ENCODE measurements at places on chromosomes 6 and 20.

GRCh38 chr6:75065523-75065922 lies 140.3 kb downstream of the COL12A1 start:
- DNase-seq = no peak

DNA sequence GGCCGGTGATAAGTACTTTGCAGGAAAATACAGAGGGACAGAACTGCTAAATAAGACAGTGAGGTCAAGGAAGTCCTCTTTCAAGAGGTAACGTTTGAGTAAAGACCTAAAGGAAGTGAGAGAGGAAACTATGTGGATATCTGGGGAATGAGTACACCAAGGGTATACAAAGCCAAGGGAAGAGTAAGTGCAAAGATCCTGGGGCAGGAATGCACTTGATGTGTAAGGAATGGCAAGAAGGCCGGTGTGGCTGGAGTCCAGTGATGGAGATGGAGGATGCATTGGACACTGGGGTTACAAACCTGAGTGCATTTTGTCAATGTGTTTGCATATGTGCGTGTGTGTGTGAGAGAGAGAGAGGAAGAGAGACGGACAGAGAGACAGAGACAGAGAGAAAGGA lies 32.1 kb upstream of the TGM2 start:
- DNase-seq = no peak

DNA sequence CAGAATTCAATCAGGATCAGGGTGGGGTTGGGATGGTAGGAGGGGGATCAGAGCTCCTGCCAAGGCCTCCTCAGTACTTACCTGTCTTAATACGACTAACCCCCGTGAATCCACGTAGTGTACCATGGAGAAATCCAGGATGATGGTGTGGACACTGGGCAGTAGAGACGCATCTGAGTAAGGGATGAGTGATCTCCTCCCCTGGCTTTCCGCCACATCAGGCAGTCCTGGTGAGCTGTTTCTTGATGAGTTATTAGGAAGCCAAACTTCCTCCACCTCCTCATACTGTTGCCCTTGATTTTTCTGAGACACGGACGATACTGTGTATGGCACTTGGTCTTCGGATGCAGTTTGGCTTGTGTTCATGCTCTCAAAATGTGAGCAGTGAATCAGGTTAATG lies 34.2 kb upstream of the SRPK1 start:
- DNase-seq = no peak

- DNase-seq = no peak
These were observed 12.4 kb downstream of the LY86 start for GRCh38 chr6:6600875-6601274.

DNA sequence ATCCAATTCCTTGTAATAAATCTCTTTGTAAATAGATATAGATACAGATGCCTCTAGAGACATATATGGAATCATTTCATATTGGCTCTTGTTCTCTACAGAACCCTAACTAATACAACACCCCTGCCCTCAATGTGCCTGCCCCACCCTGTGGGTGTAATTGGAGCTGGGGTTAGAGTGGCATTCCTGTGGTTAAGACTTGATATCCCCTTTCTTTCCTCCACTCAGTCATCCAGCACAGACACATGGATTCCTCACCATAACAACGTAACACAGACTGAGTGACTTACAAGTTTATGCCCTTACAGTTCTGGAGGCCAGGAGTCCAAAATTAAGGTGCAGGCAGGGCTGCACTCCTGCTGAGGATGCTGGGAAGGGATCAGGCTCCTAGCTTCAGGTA lies 42.8 kb downstream of the C6orf118 start:
- no peak for DNase-seq

DNA sequence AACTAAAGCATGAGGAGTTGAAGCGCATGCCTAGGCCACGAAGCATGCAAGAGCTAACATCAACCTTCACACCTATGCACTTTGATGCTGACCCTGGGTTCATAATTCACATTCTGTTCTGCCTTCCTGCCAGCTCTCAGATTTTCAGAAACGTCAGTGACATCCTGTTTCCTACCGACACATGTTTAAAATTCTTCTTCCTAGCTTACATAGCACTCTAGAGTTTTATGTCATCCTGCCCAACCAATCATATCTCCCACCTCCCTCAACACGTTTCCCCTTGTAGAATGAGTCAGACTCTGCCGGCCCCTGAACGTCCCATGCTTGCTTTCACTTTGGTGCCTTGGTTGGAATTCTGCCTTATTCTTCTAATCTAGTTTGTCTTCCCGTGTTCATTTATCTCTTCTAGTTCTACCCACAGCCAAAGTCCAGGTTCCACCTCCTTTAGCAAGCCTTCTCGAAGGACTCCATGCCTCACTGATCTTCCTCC lies 97.2 kb upstream of the MAP7 start:
- DNase-seq = peak; percentile 78

DNA sequence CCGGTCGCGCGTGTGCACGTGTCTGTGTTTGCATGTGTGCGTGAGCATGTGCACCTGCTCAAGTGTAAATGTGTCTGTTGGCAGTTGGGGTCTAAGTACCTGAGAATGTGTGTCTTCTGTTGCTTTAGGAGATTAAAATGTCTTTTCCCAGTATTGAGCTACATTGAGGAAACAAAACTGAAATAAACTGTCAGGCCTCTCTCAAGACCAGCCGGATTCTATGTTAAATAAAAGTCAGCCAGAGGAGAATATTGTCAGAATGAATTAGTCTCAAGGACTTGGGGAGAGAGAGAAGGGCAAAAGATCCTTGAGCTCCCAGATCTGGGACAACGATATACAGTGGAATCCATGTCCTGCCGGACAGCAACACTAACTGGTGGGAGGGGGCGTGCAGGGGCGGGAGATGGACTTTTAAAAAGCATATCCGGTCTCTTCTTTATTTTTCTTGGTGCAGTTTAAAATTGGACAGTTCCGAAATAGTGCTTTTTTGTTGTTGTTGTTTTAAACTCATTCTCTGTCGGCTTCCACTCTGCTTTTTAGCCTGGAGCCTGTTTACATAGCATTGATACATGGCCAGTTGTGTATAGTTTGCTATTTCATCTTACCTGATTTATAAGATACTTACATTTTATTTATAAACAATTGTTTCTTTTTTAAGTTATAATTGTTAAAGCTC lies 3.3 kb upstream of the TBX18 start:
- no peak for DNase-seq

GRCh38 chr6:133835901-133836300 lies 53.0 kb upstream of the TCF21 start:
- no peak for DNase-seq

GRCh38 chr6:139311831-139312230 lies 20.0 kb upstream of the TXLNB start:
- DNase-seq = no peak

GRCh38 chr20:45387274-45387673 lies 9.1 kb upstream of the TP53TG5 start:
- no peak for DNase-seq

- DNase-seq = no peak
These were observed 39.7 kb downstream of the TMEM181 start for GRCh38 chr6:158599635-158600034.

DNA sequence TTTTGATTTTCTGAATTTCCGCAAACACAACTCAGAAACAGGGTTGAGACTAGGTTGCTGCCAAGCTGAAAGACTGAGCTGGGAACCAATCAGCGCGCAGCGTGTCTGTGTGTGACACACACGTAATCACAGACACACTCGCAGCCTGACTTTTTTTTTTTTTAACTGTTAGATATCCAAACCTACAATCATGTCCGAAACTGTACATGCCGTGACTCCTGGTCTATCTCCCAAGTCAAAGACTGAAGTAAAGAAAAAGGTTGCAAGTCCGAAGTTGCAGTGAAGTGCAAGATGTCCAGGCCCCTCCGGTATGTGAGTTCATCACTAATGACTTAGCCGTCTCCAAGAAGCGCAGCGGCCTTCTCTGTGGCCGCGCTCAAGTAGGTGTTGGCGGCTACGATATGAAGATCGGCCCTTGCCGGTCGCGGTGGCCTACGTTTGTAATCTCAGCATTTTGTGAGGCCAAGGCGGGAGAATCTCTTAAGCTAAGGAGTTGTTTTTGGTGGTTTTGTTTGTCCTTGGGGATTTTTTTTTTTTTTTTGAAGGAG lies 108.2 kb downstream of the HFE start:
- DNase-seq = peak; percentile 92

DNA sequence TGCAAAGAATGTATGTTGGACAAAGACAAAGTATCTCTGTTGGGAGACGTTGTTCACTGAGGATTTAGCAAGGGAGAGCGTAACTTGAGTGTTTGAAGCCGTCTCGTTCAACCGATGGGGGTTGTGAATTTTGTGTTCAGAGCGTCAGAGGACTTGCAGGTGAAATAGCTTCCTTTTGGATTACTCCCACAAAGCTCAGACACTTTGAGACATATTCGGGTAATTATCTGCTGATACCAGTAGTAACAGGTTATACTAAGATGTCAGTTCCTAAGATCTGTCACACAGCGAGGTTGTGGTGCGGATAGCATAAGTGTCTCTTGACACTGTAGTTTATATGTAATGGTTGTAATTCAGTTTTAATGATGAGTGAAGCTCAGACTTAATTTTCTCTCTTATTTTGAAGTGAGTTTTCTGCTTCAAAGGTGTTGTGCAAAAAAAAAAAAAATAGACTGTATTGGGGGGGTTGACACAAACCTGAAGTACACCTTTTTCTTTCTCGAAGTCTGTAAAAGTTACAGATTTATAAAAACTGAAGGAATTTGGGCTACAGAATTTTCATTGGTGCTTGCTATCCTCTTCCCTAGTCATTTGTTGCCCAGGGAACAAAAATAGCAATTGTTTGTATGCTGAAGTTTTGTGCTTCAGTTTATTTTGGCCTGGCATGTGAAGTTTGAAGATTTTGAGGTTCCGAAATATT lies 1.7 kb downstream of the ASXL1 start:
- peak; percentile 32 for DNase-seq

GRCh38 chr20:38804682-38805501 lies 605 bp upstream of the PPP1R16B start:
- peak; percentile 92 for DNase-seq

DNA sequence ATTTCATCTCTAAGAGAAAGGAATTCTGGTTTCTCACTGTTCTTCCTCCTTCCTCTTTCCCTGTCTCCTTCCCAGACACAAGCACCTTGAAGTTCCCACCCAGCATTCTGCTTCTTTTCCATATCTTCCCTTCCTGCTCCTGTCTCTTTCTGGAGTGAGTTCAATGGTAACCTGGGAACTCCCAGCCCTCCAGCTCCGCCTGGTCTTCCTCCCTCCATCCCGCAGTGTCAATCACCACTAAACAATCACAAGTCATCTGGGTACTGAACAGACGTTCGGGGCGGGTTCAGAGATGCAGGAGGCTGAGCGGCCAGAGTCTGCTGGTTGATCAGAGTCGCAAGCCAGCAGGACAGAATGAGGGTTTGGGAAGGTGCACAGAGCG lies 7.7 kb downstream of the TTBK1 start:
- no peak for DNase-seq

GRCh38 chr6:139483079-139483478 lies 108.6 kb upstream of the CITED2 start:
- no peak for DNase-seq

- no peak for DNase-seq
These were observed 141.9 kb upstream of the SNX9 start for GRCh38 chr6:157681041-157681650.

DNA sequence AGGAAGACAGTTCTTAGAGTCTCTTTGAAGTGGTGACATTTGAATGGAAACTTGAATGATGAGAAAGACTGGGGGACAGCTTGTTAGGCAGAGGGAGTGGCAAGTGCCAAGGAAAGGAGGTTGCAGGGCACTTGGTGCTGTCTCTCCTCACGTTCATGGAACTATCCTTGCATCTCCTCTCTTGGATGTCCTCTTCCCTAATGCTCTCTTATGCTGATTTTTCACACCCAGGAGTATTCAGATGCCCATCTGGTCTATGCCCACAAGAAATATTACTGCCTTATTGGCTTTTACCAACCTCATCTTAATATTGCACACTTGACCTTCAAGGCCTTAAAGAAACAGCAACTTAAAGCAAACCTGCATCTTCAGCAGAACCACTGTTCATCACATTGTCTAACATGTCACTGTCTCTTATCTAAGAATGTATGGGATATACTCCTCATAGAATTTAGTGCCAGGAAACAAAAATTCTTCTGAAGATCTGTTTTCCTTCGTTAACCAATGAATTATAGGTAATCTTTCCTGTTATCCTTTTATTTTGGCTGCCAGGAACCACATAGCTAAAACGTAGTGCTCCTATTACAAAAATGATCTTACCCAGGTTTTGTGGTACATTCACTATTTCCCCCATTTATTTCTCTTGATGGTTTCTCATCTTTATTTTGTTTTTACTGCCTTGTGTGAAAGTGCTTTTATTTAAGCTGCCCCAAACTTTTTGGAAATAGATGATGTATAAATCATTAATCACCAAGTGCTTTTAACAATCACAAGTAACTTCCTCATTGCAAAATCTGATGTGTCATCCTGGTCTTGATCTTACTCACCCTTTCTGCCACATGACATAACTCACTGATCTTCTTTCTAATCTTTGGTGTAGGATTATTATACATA lies 12.8 kb downstream of the RGS17 start:
- DNase-seq = no peak

DNA sequence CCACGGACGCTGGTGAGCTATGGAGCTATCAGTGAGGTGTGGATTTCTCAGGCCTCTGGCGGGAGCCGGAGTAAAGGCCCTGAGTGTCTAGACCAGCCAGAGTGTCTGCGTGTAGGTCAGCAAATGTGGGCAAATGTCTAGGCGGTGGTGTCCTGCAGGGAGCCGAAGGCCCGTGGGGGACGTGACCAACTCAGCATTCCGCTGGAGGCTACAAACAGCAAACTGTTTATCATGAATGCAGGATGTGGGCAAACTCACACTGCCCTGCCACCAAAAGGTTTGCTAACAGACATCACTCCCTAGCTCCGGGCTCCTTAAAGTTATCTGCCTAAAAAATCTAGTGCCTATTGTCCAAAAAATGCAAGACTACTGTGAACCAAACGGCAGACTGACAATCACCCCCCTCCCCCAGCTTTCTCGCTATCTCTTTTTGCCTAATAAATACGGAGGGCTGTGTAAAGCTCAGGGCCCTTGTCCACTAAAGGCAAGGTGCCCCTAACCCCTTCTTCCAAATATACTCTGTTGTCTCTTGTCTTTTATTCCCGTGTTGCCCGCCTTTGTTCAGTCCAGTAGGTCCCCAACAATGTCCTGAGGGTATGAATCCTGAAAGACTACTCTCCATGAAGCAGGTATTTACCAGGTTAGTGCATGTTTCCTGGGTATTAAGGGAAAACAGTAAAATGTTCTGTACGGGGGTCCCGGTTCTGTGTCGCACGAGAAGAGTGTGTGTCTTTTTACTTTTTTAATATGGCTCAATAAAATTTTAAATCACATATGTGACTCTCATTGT lies 29.0 kb upstream of the AFDN start:
- DNase-seq = no peak

- no peak for DNase-seq
These were observed 35.4 kb downstream of the NINL start for GRCh38 chr20:25549843-25550477.

GRCh38 chr6:139308936-139309603 lies 17.3 kb upstream of the TXLNB start:
- no peak for DNase-seq

DNA sequence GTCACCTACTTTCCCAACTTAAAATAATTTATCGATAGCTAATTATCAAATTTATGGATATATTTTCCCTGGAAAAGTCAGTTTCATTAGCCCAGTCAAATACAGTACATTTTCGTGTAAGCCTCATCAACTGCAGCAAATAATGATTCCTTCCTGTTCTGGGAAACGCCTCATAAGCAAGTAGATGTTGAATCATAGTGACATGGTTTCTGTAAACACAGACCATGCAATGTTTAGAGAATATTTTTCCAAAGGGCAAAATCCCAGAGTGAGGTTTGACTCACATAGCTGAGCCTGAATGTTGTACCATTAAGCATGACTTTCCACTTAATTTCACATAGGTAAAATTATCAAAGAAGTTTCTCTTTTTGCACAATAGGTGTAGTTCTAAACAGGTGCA lies 16.7 kb upstream of the VNN1 start:
- DNase-seq = no peak

- DNase-seq = no peak
These were observed 297.4 kb downstream of the THBS2 start for GRCh38 chr6:168956141-168956838.
